ENCODE measurements at places on chromosomes 2 and 18.

DNA sequence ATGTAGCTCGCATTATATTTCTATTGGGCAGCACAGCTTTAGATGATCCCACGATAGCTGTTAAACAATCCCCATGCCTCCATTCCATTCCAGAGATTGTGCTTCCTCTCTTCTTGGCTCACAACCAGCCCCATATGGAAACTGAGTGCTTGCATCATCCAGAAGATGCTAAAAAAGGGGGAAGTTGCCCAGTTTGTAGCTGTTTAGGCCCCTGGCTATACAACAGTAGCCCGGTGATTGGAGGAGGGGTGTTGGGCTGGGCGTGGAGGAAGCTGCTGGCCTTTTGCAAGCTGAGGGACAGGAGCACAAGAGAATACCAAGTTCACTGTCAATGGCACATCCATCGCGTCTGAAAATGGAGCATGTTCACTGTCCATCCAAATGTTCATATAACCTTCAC, 360.2 kb downstream of the ALK start:
- DNase-seq, result no peak

GRCh38 chr2:14358339-14358738, 274.2 kb upstream of the LRATD1 start:
- DNase-seq, result no peak

GRCh38 chr2:88580088-88580487, 47.2 kb downstream of the EIF2AK3 start:
- no peak for DNase-seq

DNA sequence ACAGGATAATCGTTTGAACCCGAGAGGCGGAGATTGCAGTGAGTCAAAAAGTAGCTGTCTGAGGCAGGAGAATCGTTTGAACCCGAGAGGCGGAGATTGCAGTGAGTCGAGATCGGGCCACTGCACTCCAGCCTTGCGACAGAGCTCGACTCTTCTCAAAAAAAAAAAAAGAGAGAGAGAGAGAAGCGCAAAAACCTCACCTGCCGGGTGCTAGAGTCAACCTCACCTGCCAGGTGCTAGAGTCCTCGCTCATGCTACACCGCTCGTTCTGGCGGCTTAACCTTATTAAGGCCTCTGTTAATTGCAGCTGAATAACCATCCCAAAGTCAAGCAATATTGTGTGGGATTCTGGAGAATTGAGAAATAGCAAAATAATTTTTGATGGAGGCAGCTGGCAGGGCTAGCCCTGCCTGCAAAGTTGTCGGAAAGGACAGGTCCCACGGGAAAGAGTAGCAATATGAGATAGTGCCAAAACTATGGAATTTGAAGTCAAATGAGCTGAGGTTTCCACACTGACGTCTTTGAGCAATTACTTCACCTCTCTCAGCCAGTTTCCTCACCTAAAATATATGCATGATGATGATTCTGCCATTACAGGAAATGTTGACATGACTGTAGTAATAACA, 644 bp upstream of the DYM start:
- no peak for DNase-seq
